ENCODE measurements at places on chromosomes 2 and 18.

DNA sequence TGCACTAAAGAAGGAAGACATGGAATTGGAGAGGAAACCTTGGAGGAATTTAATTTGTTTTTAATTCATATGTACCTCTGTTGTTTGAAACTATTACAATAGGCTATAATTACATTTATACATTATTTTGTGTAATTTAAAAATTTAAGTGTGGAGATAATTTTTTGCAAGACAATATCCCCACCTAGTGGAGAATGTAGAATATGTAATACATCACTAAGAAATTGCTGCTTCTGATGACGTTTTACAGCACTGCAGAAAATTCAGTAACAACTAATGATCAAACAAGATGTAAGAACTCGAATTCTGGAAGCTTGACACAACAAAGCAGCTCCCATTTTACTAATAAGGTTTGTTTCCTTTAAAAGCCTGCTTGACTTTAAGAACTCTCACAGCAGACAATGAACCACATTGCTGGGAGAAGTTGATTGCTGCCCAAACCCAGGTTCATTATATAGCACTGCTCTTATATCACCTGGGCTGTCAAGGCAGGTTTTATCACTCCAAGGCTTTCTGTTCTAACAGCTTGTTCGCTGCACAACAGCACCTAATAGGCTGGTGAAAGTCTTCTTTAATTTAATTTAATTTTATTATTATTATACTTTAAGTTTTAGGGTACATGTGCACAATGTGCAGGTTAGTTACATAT, 53.4 kb downstream of the THADA start:
- no peak for DNase-seq

DNA sequence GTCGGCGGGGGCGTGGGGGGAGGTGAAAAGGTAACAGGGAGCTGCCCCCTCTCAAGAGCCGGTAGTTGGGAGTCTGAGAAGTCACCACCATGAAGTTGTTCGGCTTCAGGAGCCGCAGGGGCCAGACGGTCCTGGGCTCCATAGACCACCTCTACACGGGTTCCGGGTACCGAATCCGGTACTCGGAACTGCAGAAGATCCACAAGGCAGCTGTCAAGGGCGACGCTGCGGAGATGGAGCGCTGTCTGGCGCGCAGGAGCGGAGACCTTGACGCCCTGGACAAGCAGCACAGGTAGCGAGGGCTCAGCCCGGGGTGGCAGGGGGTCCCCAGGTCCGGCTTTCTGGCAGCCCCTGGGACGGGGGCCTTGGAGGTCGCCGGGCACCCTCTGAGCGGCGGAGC, 47.1 kb upstream of the ZNF519 start:
- no peak for DNase-seq

GRCh38 chr2:46924038-46924437, 8.4 kb upstream of the MCFD2 start:
- no peak for DNase-seq

DNA sequence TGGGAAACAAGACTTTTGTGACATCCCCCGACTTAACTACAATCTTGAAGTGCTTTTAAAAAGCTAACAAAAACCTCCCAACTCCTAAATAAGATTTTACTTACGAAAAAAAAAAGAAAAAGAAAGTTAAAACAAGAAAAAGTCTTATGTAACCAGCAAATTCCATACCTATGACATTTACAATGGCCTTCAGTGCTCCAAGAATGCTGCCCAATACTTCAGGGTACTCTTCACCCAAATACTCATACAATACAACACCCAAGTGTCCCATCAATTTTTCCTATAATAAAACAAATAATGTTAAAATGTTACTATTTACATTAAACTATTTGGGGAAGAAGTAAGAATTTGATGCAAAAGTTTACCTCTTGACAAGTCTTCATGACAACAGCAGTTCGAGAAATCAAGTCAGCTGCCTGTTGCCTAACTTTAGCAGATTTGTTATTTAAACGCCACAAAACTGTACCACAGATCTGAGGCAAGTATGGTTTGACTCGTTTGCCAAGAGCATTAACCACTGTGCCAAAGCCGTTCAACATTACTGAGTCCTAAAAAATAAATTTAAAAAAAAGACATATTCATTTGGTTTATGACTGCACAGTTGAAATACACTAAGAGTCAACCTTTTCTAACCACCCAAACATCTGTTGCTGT, 34.8 kb downstream of the SF3B1 start:
- DNase-seq = no peak

- no peak for DNase-seq
Measured at GRCh38 chr2:190837420-190837819, 43.2 kb upstream of the GLS start.

- no peak for DNase-seq
Measured at GRCh38 chr2:238861766-238862315, 14.0 kb downstream of the TWIST2 start.

- DNase-seq = no peak
Measured at GRCh38 chr2:43020990-43021669, 205.3 kb downstream of the ZFP36L2 start.

GRCh38 chr2:97731274-97732020, 18.1 kb downstream of the ZAP70 start:
- DNase-seq = no peak

DNA sequence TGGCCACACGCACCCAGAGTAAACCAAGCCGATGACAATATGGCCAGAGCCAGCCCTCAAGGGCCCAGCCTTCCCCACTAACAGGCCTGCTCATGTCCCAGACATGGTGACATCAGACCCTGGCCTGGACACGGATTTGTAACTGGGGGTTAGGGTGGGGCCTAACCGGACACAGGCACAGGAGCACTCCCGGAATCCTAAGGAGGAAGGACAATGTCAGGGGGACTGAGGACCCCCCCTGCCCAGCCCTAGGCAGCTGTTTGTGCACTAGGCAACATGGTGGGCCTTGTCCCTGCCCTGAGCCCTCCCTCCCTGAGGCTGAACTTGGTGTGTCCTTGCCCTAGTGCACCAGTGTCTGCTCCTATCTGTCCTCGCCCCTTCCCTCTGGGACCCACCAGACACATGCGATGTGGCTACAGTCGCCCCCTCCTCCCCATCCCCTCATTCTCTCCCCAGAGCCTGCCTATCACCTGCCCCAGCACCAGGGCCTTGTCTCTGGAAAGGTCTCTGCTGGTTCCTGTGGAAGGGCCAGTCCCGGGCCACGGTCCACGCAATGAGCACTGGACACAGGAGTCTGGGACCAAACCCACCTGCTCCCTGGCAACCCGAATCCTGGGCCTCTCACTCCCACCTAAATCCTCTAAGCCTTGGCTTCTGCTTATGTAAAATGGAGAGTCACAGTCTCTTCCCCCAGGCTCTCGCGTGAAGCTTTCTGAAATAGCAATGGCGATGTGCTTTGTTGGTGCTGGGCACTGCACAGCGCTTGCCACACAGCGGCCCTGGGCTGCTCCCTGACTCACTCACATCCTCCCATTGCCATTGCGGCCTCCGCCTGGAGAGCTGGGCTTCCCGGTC, 76.5 kb upstream of the RAB6C start:
- DNase-seq = no peak

DNA sequence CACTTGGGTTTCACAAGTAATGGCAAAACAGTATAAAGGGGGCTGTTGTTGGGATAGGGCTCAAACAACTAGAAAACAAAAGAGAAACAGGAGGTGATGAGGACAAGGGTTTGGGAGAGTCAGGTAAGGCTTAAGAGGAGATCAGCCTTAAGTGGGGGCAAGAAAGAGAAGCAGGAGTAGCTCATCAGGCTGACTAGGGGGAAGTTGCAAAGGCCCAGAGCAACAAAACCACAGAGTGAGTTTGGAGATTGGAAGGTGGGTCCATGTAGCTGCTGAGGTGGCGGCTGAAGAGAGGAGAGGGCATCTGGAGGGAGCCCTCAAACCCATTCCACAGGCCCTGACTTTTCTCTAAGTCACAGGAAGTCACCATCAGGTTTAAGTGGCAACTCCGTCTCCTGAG, 126.0 kb downstream of the MREG start:
- no peak for DNase-seq

- DNase-seq = no peak
Measured at GRCh38 chr2:238380336-238380735, 46.4 kb upstream of the ASB1 start.

GRCh38 chr2:142165790-142166189, 35.0 kb upstream of the LRP1B start:
- DNase-seq = no peak
